Activated CD4-positive, alpha-beta T cell treated with anti-CD3 and anti-CD28 coated beads for 48 hours (primary cell): ENCODE measurements at places on chromosomes 16 and 17.

GRCh38 chr16:12431561-12431960 is 372.1 kb downstream of the CPPED1 start:
- DNase-seq, result no peak

DNA sequence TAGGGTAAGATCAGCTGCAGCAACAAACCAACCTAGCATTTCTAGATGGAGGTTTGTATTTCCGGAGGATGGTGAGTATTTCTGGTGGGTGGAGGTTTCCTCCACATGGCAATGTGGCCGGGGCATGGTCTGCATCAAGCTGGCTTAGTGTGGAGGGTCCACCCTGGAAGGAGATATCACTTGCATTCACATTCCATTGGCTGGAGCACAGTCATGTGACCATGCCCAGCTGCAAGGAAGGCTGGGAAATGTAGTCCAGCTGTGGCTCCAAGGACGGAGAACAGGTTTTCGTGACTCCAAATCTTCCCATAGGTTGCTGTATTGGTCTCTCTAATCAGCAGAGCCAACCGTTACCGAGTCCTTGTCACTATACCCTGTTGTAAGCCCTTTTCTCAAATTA is 68.7 kb downstream of the RAI1 start:
- peak; percentile 65 for DNase-seq

DNA sequence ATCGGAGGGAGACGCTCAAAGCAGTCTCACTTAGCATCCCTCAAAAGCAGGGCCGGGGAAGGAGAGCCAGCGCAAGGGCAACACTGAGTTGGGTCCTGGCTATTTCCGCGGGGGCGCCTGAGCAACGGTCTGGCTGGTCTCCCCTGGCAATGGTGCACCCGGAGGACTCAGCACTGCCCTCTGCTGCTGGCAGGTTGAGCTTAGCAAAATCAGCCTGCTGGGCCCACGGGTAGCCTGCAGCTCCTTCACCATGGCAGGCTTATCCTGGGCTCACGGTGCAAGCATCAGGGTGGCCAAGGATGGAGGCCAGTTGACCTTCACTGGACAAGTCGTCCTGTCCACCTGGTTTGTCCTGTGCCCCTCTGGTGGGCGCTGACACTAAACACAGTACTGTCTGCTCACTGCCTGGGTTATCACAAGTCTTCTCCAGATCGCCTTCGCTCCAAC is 14.4 kb upstream of the ALDH3A1 start:
- peak; percentile 71 for DNase-seq

DNA sequence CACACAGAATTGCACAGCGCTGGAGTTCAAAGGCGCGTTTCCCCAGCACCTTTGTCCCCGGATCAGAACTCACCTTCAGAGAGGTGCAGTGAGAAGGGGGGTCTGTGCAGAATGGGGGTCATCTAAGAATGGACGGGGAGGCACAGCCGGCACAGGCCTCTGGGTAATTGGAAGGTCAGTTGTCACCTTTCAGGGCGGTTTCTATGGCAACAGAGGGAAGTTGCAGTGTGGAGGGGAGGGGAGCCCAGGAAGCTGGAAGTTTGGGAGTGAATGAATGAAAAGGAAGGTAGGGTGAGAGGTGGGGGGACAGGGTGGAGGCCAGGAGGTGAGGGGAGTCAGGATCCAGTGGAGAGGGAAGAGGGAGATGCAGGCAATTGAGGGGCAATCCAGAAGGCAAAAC is 12.4 kb upstream of the KCNG4 start:
- DNase-seq, result no peak

DNA sequence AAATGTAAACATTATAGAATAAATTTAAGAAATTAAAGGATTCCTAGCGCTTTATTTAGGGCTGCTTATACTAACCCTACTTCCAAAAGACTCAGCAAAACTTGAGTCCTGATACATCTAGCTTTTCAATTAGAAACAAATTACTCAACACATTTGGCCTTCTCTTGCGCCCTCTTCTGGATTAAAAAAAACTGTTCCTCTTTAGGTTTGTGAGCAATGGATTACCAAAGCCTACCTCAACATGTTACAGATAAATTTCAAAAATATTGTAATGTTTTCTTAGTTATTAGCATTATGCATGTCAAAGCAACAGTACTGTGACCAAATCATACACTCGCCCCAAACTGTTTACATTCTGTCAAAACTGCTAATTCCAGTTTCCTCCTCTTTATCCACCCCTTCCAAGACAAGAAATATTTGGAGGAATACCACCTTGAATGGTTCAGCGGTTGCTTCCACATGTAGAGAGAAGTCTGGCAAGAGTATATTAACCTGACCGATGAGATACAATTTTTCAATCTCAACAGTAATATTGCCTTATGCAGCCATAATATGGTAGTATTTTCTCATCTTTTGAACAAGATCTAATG is 2.7 kb downstream of the NUFIP2 start:
- DNase-seq, result no peak

GRCh38 chr16:56451753-56452689 is 667 bp downstream of the OGFOD1 start:
- peak; percentile 20 for DNase-seq

DNA sequence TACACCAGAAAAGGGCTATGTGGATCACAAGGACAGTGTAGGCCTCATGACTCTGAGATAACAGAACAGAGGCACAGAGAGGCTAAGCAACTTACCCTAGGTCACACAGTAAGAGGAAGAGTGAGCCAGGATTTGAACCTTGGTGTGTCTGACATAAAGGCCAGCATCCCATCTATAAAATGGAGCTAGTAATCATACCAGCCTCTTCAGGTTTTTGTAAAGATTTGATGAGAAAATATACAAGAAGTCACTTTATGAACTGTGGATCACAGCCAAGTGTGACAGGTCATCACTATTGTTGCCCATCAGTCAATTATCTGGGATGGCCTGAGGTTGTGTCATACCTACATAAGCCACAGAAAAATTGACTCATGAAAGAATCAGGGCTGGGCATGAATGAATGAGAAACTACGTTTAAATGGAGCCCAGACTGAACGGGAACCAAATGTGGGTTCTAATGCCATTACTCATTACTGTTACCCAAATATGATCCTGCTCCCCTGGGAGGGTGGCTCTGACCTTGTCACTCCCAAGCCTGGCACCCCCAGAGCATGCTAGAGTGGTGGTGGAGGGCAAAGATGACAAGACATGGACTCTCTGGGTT is 21.0 kb downstream of the FBXO39 start:
- no peak for DNase-seq

GRCh38 chr17:46765453-46765852 is 53.0 kb downstream of the WNT3 start:
- DNase-seq, result no peak
